ENCODE measurements at places on chromosomes 3 and 15.

DNA sequence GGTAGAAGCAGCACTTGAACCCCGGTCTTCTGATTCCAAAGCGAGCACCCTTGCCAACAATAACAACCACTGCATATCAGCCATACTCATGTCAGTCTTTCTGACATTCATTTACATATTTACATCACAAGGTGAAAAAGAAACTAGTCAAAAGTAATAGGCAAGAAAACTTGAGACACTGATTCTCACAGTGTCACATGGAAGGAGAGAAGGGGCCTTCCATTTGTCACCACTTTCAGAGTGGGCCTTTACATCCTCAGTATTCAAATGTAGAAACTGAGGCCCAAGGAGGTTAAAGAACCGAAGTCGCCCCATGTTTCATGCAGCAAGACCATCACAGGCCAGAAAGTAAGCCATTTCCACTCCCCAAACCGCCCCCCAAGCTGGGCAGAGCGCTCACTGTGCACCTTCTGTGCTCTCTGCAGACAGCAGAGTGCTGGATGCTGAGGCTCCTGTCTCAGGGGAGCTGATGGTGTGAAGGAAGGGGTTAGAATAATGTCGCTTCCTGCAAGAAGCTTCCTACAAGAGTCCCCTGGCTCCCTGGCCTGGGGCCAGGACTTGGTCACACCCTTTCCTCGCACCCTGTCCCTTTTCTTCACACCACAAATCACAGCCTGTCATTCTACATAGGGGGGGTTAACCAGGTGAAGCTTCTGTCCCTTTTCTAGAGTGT lies 260.1 kb downstream of the UACA start:
- peak; percentile 64 for ATAC-seq

DNA sequence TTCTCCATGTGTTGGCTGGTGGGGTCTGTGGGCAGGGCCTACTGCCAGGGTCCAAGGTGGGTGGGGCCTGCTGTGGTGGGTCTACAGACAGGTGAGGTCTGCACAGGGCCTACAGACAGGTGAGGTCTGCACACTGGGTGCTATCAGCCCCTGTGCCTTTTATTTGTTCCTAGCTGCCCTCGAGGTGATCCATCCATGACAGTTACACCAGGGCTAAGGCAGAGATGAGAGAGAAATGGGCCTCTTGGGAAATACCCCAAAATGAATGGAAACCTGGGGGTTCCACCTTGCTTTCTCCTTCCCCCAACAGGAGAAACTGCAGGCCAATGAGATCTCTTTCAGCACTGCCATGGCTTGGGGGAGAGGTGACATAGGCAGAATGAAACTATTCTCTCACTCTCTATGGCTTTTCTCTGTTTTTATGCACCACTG lies 36.4 kb downstream of the CFAP100 start:
- ATAC-seq = no peak

DNA sequence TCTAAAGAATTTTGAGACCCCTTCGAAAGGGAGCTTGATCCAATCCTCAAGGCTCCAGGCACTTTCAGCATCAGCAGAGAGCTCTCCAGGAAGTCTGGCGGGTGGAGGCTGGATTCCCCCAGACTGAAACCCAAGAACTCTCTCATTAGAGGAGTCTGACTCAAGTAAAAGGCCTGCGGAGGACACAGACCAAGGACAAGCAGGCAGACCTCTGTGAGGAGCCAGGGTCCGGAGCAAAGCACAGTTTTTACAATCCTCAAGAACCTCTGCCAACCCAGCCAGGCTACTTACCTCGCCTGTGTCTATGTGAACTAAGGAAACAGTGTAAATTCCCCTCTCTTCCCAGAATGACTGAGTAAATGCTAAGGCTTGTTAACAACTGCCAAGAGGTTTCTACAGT lies 86.2 kb downstream of the FBN1 start:
- ATAC-seq = no peak

DNA sequence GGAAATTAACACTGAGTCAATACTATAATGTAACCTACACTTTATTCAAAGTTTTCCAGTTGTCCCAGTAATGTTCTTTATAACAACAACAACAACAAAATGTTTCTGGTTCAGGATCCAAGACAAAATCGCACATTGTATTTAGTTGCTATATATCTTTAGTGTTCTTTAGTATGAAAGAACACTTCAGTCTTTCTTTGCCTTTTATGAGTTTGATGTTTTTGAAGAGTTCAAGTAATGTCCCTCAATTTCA lies 7.6 kb upstream of the GRAMD1C start:
- ATAC-seq = no peak

GRCh38 chr3:125003369-125003853 lies 52.4 kb downstream of the HEG1 start:
- no peak for ATAC-seq

Measured in activated CD4-positive, CD25-positive, alpha-beta regulatory T cell treated with anti-CD3 and anti-CD28 coated beads, Interleukin-2, amount 50 U/mL, for 24 hours (primary cell).